Activated T-helper 1 cell treated with anti-CD3 and anti-CD28 coated beads, Interleukin-12 subunit alpha, Interleukin-12 subunit beta, Interleukin-2, Interleukin-4 antibody, amounts not matched to agents 30 ng/mL and 10 ng/mL and 1 ng/mL, durations not matched to agents 14 hours and 24 hours and 36 hours (primary cell): ENCODE measurements at places on chromosomes 3 and 15. TPM values are rescaled to one million over a fixed set of nuclear protein-coding genes. Genes with fewer than 3 reads are reported as not detected.

DNA sequence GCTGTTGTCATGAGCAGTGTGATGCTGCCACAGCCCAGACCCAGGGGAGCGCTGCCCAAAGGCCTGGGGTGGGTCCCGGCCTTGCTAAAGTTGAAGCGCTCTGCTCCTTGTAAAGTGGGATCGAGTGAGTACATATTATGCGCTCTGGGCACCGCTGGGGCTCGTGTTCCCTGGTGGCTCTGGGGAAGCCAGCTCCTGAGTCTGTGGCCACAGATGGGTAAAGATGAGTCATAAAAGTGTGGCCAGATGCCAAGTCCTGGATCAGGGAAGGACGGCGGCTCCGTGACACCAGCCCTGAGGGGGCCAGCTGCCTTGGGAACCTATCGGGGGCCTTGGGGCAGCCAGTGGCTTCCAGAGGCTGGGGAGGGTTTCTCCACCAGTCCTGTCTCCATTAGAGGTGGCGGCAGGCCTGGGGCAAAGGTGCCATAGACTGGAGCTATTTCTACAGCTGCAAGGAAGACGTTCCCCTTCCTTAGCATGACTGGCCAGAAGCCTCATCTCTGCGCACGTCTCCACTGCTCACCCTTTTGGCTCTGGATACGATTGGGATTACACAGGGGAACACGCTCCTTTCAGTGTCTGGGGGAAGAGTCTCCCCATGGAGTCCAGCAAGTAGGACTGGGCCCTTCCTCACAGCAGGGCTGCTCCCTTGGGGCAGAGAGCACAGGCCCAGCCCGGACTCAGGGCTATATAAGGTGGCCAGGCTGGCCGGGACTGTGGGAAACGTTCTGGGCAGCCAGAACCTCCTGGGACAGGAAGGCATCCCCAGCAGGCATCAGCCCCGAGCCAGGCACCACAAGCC, 1.2 kb upstream of the ITIH4 start:
- no peak for DNase-seq

GRCh38 chr15:75704263-75704615, 8.4 kb downstream of the CSPG4 start:
- DNase-seq: no peak

DNA sequence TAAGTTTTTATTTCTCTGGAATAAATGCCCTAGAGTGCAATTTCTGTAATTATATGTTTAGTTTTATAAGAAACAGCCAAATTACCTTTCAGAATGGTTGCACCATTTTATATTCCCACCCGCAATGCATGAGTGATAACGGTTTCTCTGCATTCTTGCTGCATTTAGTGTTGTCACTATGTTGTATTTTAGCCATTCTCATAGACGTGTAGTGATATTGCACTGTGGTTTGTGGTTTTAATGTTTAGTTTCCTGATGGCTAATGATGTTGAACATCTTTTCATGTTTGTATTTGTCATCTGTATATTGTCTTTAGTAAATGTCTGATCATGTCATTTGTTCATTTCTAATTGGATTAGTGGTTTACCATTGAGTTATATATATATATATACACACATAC, 73.0 kb upstream of the GOLIM4 start:
- DNase-seq: no peak

Gene SMCO1
- not detected in 2 replicates for total RNA-seq

DNA sequence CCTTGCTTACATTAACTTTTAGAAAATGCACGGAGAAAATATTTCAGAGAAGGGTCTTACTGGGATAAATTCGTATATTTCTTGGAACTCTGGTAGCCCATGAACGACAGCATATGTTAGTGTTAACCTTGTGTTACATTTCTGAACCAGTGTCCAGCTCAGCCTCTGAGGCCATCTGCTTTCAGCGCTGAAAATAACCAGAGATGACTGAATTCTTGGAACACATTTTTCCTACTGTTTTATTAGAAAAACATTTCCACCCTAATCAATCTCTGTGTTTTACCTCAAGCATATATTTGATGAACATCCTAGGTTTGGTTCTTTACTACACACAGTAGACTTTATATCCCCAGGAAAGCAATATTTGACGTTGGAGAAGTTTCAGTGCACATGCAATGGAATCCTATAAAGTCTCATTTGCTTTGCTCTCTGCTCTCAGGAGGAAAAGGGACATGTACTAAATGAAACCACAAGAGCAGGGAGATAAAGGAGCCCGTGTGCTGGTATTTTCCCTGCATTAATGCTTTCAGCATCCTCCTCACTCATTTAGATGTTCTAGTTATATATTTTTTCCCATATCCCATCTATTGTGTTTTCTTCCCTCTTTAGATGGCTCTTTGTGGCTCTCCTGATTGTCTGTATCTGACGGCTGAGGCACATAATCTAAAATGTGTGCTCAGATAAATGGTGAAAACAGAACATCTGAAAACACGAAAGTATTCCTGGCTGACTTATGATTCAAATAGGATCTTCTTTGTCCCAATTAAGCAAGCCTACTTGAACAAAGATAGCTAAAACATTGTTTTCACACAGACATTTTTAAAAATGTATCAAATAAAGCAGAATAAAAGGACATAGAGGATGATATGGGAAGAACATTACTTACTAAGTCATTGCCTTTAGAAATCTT, 151.7 kb upstream of the KCNMB2 start:
- no peak for DNase-seq

Gene GPD1L
- 16.3 and 16.6 TPM in 2 replicates for total RNA-seq

DNA sequence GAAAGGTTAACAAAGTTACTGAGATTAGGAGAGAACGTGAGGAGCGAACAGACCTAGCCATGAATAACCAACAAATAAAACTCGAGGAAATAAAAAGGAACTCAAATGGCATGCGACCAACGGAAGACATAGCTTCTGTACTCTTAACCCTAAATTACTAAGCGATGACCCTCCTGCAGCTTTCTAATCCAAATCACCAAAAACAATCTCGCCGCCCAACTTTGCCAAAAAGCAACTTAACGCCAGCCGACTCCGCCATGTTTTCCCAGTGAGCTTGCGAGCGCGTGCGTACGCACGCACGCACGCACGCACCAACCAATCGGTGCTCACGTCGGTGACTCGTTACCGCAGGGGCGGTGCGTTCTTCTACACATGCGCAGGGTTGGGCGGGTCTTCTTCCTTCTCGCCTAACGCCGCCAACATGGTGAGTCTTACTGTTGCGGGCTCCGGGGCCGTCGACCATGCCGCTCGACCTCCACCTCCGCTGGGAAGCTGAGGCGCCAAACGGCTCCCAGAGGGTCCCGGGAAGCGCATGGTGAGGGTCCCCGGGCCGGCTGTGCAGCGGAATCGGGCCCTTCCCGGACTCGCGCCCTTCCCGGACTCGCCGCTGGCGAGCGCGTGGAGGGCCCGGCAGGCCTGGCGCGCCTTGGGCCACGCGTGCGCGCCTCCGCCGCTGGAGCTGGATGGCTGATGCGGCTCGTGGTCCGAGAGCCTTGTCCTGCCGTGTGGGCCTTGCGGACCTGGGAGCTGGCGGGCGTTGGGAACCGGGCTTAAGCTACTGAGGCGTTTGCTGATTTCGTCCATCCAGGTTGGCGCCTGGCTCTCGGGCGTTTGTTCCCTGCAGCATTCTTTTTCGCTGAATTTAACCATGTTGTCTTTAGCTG, at the start of gene RPL14:
RPL14 (plus strand) TSS at position 400 of the 884 bp plus-strand sequence; CDS start at position 533, 133 bp downstream.
- DNase-seq: peak; percentile 94

DNA sequence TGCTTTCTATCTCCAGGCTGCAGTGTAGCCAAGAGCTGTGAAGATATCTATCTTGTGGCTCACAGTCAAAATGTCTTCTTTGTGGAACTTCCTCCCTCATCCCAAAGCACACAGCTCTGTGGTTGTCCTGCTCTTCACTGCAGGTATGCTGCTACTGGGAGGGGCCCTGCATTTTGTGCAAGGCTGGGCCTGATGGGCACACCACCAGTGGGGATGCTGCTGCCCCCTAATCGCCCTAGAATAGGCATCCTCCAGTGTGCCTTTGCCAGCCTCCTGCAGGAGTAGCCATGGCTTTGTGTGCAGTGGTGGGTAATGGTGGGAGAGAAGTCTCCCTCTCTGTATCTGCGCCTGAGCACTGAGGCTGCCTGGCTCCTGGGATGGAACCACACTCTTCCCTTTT, 297.3 kb downstream of the DOCK3 start:
- no peak for DNase-seq

DNA sequence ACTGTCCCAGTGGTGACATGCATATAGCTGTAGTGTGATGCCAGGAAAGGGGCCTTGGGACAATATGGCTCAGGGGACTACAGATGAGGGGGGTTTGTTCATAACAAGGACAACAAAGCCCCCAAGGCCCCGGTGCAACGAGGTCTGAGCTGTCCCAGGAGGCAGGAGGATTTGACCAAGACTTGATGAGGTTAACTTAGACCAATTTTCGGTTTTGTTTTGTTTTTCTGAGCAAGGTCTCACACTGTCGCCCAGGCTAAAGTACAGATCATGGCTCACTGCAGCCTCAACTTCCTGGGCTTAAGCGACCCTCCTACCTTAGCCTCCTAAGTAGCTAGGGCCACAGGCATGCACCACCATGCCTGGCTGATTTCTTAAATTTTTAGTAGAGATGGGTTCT, 23.8 kb downstream of the EFCAB12 start:
- DNase-seq: no peak

DNA sequence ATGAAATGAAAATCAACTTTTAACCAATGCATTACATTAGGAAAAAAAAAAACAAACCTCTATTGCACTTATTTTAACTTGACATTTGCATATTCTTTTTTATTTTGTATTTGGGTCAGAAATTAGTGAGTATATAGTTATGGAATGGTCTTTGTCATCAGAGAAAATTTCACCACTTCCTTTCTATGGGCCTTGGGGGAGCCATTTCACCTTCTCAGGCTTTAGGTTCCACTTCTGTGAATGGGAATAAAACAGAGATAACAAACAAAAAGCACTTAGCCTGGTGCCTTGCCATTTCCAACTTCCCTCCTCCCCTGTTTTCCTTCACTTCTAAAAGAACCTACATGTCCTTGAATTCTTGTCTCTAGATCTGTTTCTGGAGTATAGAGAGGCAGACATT, 168.0 kb upstream of the STT3B start:
- no peak for DNase-seq

Gene GP9
- total RNA-seq: not detected in 2 replicates

GRCh38 chr15:84881520-84881830, 3.0 kb upstream of the SLC28A1 start:
- no peak for DNase-seq

DNA sequence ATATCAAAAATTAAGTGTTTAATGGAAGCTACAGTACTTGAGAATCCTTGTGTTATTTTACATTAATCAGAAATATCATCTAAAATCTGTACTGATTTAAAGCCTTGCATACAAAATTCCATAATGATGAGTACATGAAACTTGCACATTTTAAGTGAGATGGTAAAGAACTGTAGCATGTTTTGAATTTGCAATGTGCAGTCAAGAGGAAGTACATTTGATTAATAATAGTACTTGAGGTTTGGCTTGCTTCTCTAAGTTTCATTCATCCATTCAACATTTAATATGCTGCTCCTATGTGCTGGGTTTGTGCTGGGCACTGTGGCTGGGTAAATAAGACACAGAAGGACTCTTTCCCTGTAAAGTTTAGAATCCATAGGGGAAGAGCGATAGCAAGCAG, 332.3 kb downstream of the CNTN3 start:
- no peak for DNase-seq

Gene ECE2
- total RNA-seq: not detected in 2 replicates

DNA sequence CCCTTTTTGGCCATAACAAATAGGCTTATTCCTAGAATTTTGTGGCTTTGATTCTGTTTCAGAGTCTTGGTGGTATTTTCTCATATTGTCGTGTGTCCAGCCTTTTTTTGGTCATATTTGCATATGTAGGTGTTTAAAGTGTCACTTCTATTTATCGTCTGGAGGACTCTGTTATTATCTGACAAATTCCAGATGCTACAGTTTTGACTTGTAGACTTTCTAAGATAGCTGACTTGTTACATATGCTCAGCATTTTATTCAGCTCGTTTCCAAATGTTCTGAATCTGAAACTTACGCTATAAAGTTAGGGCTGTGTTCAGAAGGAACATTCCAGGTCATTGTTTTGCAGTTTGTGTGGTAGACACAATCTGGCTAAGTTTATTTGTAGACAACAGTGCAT, 1.9 kb downstream of the PPP4R2 start:
- no peak for DNase-seq

GRCh38 chr3:53551324-53551723, 56.9 kb downstream of the CACNA1D start:
- no peak for DNase-seq

- no peak for DNase-seq
Measured at GRCh38 chr3:120013481-120013880, 80.8 kb downstream of the GSK3B start.

Gene AP3B2
- total RNA-seq: 0.21 TPM in 1 of 2 replicates, not detected in the other

Gene DZIP1L
- total RNA-seq: 0.07 and 0.16 TPM in 2 replicates

DNA sequence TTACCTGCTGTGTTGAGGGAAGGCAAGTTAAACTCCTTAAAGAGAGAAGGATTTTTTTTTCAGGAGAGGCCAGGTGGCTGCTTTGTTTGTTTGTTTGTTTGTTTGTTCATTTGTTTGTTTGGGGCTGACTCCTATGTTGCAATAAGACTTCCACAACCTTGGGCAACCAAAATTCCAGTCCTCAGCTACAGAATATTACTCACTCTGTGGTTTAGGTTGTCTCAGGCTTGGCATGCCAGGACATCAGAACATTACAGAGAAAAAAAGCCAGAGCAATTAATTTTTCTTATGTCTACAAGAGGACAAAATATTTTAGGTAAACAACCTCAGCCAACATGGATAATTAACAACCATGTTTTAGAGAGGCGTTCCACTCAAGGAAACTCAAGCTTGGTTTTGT, 156.7 kb upstream of the ATP11B start:
- DNase-seq: no peak

DNA sequence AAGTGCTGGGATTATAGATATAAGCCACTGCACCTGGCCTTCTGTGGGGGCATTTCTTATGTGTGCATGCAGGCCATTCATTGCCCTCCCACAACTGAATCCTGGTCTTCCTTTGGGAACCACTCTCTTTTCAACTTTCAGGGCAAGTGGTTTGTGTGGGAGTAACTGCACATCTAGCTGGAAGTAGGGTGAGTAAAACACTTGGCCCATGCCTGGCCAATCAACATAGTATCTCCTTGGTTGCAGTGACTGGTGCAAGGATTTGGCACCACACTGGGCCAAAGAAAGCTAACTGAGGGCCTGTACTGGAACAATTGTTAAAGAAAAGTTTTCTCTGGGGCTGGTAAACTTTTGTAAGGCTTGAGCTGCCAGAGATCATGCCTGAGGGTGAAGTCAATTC, 189.2 kb upstream of the FEZF2 start:
- DNase-seq: no peak

DNA sequence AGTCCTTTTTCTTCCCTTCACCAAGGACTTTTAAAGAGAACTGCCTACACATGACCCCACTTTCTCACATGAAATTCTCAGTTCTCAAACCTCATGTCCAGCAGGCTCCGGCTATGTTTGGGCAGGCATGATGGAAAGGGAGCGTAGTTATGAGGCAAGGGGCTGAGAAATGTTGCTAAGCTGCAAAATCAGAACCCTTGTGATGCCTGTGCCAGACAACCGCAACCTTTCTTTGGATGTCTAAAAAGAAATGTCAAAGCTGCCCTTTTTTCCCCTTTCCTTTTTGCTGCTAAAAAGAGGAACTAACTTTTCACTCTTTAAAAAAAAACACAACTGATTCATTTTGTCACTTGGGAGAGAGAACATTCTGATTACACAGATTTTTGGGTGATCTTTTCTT, 19.2 kb downstream of the GNB4 start:
- DNase-seq: no peak
